Osteoblast (primary cell): ENCODE measurements at places on chromosomes 7 and 10.
A peak's percentile ranks its signal among the peaks of the same experiment; 100 is the strongest.

DNA sequence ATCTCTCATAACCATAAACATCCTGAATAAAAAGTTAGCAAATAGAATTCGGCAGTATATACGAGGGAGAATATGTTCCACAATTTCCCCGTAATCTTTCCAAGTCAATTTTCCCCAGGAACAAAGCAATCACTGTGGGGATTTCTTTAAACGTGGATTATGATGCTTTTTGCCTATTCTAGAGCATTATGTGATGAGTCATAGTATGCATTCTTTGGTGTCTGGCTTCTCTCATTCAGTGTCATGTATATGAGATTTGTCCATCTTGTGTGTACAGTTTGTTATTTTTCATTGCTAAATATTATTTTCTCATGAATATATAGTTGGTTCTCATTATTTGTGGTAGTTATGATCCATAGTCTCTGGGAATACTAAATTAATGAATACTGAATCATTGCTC lies 9.9 kb upstream of the OR9A4 start:
- H3K36me3 ChIP-seq, result no peaks in the 10 kb centered on the region
- H3K27ac ChIP-seq, result no peak overlapping the region
- no peaks in the 10 kb centered on the region for H3K27me3 ChIP-seq
- H3K4me1 ChIP-seq, result no peaks in the 10 kb centered on the region
- DNase-seq, result no peak

GRCh38 chr7:93707249-93707648 lies 132.7 kb upstream of the CALCR start:
- no peak overlapping the region for H3K27ac ChIP-seq
- no peaks in the 10 kb centered on the region for H3K36me3 ChIP-seq
- H3K4me1 ChIP-seq, result no peaks in the 10 kb centered on the region
- no peak for DNase-seq
- no peak overlapping the region for H3K4me3 ChIP-seq

GRCh38 chr7:74599244-74599643 lies 58.3 kb upstream of the GTF2I start:
- no peaks in the 10 kb centered on the region for H3K4me1 ChIP-seq
- H3K27ac ChIP-seq, result no peak overlapping the region
- DNase-seq, result no peak
- H3K27me3 ChIP-seq, result no peaks in the 10 kb centered on the region

- no peak for DNase-seq
- H3K36me3 ChIP-seq, result no peaks in the 10 kb centered on the region
- no peaks in the 10 kb centered on the region for H3K27me3 ChIP-seq
- H3K4me3 ChIP-seq, result no peak overlapping the region
- H3K4me1 ChIP-seq, result peaks cover 5% of the 10 kb centered on the region
Observed at GRCh38 chr7:105429746-105430612, 41.3 kb upstream of the SRPK2 start.

DNA sequence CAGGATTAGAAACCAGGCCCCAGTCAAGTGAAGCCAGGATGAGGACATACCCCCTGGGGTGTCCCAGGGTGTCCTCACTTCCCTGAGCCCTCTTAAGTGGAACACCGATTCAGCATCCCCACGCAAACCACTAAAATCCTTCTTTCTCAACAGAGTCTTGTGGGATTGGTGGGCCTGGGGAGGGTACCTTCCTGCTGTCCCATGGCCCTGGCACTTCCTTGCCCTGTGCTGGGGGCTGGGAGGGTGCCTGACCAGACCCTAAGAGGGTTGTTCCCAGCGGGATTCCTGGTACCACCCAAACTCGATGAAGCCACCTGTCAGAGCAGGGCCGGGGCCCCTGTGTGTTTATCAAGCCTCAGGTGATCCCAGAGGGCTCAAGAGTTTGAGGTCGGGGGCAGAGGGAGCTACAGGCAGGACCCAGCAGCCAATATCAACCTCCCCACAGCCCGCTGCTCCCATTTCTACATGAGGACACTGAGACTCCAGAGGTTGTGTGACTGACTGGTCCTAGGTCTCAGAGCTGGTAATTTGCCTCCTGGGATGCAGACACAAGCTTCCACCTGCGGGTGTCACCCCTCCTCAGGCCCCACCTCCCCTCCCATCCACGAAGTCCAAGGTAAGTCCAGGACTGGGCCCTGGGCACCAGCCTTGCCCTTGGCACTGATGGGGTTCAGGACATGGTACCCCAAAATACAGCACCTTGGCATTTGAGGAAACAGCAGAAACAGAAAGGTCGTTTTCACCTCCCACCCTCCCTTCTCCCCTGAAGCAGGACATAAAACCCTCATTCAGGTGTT lies 31.4 kb downstream of the OAT start:
- H3K27me3 ChIP-seq, result no peaks in the 10 kb centered on the region
- H3K27ac ChIP-seq, result no peak overlapping the region
- H3K4me3 ChIP-seq, result no peak overlapping the region
- peak; percentile 70 for DNase-seq
- peaks cover 4% of the 10 kb centered on the region for H3K4me1 ChIP-seq
- no peaks in the 10 kb centered on the region for H3K36me3 ChIP-seq

DNA sequence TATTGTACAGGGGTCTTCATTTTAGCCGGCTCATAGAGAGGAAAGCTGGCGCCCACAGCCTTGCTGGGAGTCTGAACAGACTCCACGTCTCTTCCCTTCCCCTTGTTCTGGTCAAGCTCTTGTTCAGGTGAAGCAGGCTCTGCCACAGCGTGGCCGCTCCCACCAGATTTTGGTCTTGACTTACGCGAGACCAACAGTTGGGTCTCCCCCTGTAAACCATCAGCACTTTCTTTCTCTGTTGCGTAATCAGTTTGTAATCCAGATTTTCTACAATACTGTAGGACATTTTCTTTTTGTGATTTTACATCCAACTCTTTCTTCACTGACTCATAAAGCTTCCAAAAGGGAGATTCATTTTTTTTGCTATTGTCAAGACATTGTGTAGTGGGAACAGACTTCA lies 10.9 kb downstream of the MKI67 start:
- H3K27ac ChIP-seq, result no peak overlapping the region
- DNase-seq, result no peak
- peaks cover 52% of the 10 kb centered on the region for H3K36me3 ChIP-seq
- no peaks in the 10 kb centered on the region for H3K4me1 ChIP-seq
- no peaks in the 10 kb centered on the region for H3K27me3 ChIP-seq

GRCh38 chr10:15815242-15815885 lies 44.9 kb downstream of the MINDY3 start:
- DNase-seq, result no peak
- no peak overlapping the region for H3K27ac ChIP-seq
- H3K4me3 ChIP-seq, result no peak overlapping the region
- peaks cover 6% of the 10 kb centered on the region for H3K36me3 ChIP-seq

- no peaks in the 10 kb centered on the region for H3K4me1 ChIP-seq
- no peaks in the 10 kb centered on the region for H3K36me3 ChIP-seq
- H3K4me3 ChIP-seq, result no peak overlapping the region
- DNase-seq, result no peak
- H3K27ac ChIP-seq, result no peak overlapping the region
Observed at GRCh38 chr7:27229448-27229847, 13.2 kb upstream of the EVX1 start.

DNA sequence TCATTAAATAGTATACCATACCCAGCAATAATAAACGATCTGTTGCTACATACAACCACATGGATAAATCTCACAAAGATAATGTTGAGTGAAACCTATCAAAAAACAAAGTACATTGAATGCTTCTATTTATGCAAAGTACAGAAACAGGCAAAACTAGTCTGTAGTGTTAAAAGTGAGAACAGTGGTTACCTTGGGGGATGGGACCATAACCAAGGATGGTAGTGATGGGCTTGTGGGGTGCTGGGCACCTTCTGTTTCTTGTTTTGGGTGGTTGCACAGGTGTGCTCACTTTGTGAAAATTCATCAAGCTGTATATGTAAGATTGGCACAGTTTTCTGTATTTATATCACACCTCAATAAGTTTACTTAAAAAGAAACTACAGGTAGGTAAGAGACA lies 105.7 kb downstream of the ATE1 start:
- DNase-seq, result no peak
- H3K4me1 ChIP-seq, result no peaks in the 10 kb centered on the region
- H3K36me3 ChIP-seq, result no peaks in the 10 kb centered on the region
- H3K27ac ChIP-seq, result no peak overlapping the region

DNA sequence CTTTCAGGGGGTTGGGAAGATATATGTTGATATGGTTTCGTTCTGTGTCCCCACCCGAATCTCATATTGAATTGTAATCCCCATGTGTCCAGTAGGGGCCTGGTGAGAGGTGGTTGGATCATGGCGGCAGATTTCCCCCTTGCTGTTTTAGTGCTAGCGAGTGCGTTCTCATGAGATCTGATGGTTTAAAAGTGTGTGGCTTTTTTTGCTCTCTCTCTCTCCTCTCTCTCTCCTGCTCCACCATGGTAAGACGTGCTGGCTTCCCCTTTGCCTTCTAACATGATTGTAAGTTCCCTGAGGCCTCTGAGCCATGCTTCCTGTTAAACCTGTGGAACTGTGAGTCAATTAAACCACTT lies 68.4 kb upstream of the PDZD8 start:
- peaks cover 3% of the 10 kb centered on the region for H3K27me3 ChIP-seq
- no peak overlapping the region for H3K27ac ChIP-seq
- no peaks in the 10 kb centered on the region for H3K36me3 ChIP-seq

DNA sequence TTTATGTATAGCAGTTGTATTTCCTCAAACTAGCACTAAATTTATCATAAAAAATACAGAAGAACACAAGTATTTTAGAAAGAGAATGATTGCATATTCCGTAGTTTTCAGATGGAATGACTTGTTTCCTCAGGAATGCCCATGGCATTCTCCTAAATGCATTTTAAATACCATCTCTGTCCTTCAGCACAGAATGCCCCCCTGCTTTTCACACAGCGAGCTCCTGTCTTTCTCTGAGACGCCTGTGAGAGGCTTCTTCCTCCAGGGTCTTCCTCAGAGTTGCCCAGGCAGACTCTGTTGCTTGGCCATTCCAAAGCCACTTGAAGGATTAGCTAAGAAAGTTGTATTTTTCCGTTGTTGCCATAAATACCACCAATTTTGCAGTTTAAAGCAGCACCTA lies 10.1 kb downstream of the LANCL2 start:
- H3K27me3 ChIP-seq, result no peaks in the 10 kb centered on the region
- H3K4me1 ChIP-seq, result no peaks in the 10 kb centered on the region
- H3K36me3 ChIP-seq, result no peaks in the 10 kb centered on the region
- no peak overlapping the region for H3K4me3 ChIP-seq
- DNase-seq, result no peak

- peaks cover 6% of the 10 kb centered on the region for H3K4me1 ChIP-seq
- no peak overlapping the region for H3K4me3 ChIP-seq
- H3K27me3 ChIP-seq, result no peaks in the 10 kb centered on the region
Observed at GRCh38 chr7:17347401-17347800, 48.9 kb downstream of the AHR start.

DNA sequence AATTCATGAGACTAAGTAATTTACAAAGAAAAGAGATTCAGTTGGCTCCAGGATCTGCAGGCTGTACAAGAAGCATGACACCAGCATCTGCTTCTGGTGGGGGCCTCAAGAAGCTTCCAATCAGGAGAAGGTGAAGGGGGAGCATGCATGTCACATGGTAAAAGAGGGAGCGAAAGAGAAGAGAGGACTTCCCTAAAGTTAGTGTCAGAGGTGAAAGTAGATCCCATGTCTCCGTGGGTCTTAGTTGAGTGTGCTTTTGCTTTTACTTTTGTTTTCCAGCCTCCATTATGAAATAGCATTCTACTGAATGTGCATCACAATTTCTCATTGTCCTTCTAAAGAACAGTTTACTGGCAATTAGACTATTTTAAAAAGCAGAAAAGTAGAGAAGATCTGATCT lies 213.6 kb upstream of the FZD1 start:
- H3K27ac ChIP-seq, result no peak overlapping the region
- H3K4me1 ChIP-seq, result no peaks in the 10 kb centered on the region
- no peaks in the 10 kb centered on the region for H3K36me3 ChIP-seq
- no peaks in the 10 kb centered on the region for H3K27me3 ChIP-seq
- H3K4me3 ChIP-seq, result no peak overlapping the region

GRCh38 chr7:29924006-29924405 lies 65.6 kb downstream of the SCRN1 start:
- no peak overlapping the region for H3K27ac ChIP-seq
- no peaks in the 10 kb centered on the region for H3K27me3 ChIP-seq
- no peak for DNase-seq
- H3K4me3 ChIP-seq, result no peak overlapping the region
- H3K4me1 ChIP-seq, result no peaks in the 10 kb centered on the region
- peaks cover 35% of the 10 kb centered on the region for H3K36me3 ChIP-seq

DNA sequence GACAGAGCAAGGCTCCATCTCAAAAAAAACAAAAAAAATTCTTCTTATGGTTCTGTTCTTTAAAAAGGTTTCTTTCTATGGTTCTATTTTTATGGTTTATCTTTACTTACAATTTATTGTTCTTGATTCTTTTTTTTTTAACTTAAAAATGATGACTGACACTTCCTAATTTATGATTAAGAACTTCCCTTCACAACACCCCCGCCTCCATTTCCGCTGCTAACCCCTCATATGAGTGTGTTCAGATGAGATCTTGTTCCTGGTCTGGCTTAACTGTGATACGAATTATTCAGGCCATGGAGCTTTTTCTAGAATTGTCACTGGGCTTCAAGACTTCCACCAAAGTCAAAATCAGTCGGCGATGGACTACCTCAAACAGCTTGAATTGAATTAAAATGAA lies 33.9 kb downstream of the PTER start:
- no peaks in the 10 kb centered on the region for H3K4me1 ChIP-seq
- no peak for DNase-seq
- no peaks in the 10 kb centered on the region for H3K27me3 ChIP-seq
- H3K36me3 ChIP-seq, result no peaks in the 10 kb centered on the region

DNA sequence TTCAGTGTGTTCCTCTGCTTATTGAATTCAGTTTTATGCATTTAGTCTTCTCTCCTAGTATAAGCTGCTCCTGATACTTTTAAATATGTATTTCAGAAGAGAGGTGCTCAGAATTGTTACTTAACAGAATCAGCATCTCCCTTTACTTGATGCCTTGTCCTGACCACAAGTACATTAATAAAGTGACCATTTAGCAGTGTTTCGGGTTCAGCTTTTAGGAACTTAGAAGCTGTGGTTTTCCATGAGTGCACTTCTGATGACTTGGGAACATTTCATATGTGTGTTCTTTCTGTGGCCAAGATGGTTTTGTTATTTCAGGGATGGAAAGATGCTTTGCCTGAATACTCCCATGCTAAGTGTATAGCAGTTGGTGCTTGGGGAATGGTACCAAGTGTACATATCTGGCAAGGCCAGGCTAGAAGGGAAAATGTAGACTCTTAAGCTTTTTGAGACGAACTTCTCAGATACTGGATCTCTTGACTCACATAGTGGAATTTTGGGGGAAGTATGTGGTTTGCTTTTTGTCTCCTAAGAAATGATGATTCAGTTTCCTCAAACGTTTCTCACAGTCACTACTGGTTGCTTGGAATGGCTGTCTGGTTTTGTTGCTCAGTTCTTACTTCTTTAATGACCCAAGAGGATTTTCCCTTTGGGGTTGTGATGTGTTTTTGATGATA lies 17.2 kb downstream of the SGPL1 start:
- H3K27me3 ChIP-seq, result no peaks in the 10 kb centered on the region
- peaks cover 62% of the 10 kb centered on the region for H3K4me1 ChIP-seq
- DNase-seq, result peak; percentile 91
